ENCODE measurements at places on chromosomes 16 and 17.
A peak's percentile ranks its signal among the peaks of the same experiment; 100 is the strongest.

DNA sequence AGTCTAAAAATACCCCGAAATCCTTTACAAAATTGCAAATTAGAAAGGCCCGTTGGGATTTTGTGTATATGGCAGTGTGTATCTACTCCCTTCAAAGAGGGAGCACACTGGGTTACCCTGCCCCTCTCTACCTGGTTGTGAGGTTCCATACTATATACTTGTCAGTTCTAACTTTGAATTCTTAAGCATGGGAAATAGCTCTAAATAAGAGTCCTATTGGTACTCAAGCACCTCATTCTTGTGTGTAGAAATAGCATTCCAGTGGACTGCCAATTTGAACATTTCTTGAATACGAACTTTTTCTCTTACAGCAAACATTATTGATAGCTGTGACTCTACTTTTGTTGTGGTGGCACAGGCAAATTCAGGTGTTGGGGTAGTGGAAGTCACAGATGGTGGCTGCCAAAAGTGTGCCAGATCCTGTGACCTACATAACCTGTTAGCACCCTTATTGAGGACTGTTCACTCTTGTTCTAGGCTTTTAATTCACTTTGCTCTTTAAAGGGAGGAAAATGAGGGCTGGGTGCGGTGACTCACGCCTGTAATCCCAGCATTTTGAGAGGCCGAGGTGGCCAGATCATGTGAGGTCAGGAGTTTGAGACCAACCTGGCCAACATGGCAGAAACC is 16.1 kb downstream of the ESRP2 start:
- DNase-seq, result no peak

GRCh38 chr17:79033741-79034501 is 10.0 kb downstream of the C1QTNF1 start:
- no peak for DNase-seq

GRCh38 chr17:27554152-27554551 is 76.8 kb upstream of the LGALS9 start:
- DNase-seq, result no peak

DNA sequence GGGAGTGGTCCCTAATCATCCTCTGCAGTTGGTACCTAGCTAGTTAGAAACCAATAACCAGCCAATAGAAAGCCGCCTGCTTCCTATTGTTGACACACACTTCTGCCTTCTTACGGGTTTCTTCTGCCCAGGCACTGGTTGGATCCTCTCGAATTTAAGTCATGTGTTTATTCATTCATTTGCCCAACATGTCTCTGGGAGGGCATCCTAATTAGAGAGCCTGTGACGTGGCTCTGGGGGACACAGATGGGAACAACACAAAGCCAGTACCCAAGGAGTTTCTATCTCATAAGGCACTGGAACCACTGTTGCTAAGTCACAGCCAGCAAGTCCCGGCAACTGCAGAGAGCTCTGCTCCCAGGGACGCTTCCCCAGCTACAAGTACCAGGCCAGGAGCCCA is 300.7 kb upstream of the TNRC6C start:
- DNase-seq, result no peak

- no peak for DNase-seq
Observed at GRCh38 chr17:2902546-2902945, 106.3 kb downstream of the RAP1GAP2 start.

- DNase-seq, result peak; percentile 99
Observed at GRCh38 chr17:31269578-31269983, 27.5 kb downstream of the OMG start.

DNA sequence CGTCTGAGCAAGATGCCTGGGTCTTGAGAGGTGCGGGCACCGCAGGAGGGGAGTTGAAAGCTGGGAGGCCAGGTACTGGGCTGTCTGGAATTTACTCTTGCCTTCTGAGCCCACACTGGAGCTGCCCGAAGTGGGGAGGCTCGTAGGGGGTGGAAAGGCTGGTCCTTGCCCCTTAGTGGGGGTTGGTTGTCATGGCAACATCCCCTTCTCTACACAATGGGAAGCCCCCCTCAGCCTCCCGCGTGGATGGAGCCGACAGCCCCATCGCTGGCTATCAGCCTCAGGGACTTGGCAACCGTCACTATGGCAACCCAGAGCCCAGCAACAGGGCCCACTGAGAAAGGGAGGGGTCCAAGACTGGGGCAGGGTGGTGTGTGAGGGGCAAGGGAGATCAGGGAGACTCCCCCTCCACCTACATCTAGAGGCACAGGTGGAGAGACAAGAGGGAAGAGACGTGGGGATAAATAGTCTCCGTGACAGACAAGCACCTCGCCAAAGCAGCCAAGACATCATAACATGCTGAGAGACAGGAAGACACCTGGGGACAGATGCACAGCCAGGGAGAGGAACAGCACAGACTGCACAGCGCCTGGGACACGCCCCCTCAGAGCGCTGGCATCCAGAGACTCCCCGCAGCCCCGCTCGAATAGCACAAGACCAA is 5.3 kb upstream of the DNAH2 start:
- DNase-seq, result no peak

GRCh38 chr17:57350266-57350665 is 93.9 kb downstream of the MSI2 start:
- no peak for DNase-seq

- no peak for DNase-seq
Observed at GRCh38 chr17:509316-509715, 156.7 kb upstream of the RPH3AL start.

- DNase-seq, result no peak
Observed at GRCh38 chr17:76360461-76360860, 6.7 kb upstream of the PRPSAP1 start.

DNA sequence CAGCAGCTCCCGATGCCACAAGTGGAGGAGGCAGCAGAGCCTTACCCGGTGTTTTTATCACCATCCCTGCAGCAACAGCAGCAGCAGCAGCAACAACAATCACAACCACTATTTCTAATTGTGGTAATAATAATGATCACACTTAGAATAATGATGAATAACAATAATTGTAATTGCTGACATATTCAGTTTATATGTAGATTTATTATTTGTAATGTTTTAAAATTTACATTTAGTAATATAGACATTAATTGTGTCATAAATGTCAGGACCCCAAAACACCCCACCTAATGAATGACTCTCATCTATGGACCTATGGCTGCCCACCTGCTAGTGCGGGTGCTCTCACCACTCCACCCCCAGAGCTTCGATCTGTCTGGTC is 170.0 kb downstream of the AHSP start:
- DNase-seq, result no peak

DNA sequence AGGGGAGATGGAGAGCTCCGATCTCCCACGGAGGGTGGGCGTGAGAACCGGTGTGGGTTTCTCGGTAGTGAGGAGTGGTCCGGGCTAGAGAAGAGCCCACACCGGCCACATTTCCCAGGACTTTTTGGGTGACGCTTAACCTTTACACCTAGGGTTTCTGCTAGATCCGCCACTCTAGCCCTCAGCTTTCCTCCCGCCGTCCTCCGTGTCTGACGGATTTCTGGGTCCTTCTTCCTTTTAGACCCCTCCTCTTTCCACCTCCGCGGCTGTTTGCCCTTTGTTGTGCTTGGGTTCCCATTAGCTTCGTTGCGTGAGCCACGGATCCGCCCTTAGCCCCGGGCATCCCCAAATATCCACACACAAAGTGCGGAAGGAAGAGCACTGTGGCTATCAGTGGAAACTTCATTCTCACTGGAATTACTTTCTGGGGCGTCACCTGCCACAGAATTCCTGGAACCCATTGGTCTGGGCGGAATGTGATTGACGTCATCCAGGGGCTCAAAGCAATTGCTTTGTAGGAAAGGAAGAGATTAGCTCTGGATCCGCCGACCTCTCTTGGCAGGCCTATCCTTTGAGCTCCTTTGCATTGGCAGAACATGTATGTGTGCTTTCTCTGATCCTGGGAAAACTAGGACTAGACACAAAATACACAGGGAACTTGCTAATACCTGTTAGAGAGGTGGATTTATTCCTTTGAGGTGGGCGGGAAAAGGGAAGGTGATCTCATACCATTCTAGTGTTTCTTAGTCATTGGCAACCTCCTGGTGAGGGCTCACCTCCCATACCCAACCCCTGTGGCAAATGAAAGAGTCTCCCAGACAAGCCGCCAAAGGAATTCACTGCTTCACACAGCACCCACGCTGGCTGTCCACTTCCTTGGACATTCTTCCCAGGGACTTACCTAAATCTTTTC is 654 bp downstream of the TNFAIP1 start:
- DNase-seq, result peak; percentile 71

DNA sequence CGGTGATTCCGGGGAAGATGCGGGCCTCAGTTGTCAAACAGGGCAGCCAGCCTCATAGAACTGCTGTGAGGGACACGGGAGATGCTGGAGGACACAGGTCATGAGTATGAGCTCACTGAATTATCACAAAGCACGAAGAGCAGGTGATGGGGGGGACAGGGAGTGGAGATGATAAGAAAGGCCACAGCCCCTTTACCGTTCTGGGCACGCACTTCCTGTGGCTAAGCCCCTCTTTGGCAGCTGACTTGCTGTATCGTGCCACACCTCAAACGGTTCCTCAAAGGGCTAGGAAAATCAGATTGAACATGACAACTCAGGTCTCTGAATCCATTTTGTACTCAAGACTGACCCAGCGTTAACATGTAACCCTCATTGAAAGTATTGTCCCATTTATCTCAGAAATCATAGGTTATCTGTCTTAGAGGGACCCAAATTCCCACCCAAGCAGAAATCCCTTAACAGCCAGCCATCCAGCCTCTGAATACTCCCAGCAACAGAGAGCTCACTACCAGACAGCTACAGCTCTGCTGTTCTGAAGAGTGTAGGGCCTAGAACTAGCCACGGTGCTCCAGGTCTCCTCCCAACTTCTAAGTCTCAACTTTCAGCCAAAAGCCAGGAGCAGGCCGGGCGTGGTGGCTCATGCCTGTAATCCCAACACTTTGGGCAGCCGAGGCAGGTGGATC is 5.0 kb upstream of the SRL start:
- DNase-seq, result no peak

Measured in fibroblast of skin of left quadriceps (primary cell).